Left renal pelvis (tissue), 4 donors: ENCODE measurements at places on chromosomes 2 and 18. TPM values are rescaled to one million over a fixed set of nuclear protein-coding genes. Genes with fewer than 3 reads are reported as not detected.

DNA sequence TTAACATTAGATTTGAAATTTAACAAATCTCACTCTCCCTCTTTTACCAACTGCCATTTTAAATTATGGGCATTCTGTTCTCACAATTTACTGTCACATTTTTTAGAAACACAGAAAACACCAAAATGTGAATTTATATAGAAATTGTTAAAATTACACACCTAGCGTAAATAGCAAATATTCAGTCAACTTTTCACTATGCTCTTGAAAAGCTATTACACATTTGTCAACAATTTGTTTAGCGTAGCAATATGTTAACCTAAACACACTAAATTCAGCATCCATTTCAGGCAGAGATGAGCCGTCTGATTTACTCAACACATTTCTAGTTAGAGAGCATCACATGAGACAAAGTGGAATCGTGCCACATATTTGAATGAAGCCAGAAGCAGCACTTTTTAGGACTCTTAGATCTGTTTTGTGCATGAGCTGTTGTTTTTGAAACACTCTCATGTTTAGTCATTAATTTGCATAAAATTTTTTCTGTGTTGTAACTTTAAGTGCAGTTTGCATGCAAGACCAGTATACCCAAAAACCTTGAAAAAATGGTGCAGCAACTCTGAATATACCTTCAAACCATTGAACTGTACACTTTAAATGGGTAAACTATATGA, 8.2 kb downstream of the TTC32 start:
- DNase-seq, result no peak

Gene AMER3
- 0.05 TPM for polyA plus RNA-seq

Gene CNDP1
- polyA plus RNA-seq, result 1.6 TPM

Gene CHRNA1
- 6.5 TPM for polyA plus RNA-seq

DNA sequence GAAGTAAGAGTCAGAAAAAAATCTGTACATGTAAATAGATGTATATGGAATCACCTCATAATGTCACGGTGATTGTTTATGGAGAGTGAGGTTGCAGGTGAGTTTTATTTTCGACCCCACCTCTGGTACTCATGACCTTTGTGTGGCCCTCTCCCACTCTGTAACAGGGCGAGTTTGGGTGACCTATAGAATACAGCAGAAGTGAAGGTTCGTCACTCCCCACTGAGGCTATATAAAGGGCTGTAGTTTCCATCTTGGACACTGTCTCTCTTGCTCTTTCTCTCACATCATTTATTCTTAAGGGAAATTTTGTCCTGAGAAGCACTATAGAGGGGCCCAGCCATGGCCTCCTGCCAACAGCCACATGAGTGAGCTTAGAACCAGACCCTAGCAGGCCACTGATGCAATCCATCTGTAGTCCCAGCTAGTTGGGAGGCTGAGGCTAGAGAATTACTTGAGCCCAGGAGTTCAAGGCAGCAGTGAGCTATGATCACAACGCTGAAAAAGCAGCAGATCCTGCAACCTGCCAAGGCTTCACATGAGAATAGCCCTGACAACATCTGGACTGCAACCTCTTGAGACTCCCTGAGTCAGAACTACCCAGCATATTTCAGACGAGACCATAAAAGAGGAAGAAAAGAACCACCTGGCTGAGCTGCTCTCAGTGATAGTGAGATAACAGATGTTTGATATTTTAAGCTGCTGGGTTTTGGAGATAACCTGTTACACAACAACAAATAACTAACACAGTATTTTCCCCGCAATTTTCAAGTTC, 74.3 kb upstream of the SLC1A4 start:
- DNase-seq, result peak; percentile 10

Gene MTLN
- polyA plus RNA-seq, result 10.4 TPM

- no peak for DNase-seq
Measured at GRCh38 chr18:61129001-61129400, 204.2 kb upstream of the CDH20 start.
